ENCODE measurements at places on chromosomes 2 and 18.

DNA sequence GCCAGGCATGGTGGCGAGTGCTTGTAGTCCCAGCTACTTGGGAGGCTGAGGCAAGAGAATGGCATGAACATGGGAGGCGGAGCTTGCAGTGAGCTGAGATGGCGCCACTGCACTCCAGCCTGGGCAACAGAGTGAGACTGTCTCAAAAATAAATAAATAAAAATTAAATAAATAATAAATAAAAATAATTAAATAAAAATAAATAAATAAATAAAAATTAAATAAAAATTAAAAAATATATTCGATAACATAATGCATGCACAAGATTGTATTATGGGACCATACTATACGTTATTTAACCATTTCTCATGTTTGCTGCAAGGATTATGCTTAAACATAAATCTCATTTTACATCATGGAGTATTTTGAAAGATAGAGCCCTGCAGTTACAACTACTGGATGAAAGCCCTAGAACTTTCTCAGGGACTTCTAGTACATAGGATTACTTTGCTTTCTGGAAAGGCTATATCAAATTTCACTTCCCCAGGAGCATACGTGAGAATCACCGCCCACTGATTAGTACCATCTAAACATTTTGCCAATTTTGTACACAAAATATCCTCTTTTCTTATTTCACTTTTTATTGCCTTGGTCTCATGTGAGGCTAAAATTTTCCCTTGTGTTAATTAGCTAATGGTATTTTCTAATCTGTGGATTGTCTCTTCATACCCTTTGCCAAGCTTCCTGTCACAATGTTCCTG lies 234.3 kb upstream of the LYPD1 start:
- DNase-seq, result no peak

- peak; percentile 97 for DNase-seq
These were observed 24.0 kb upstream of the ITGB6 start for GRCh38 chr2:160224060-160224459.

DNA sequence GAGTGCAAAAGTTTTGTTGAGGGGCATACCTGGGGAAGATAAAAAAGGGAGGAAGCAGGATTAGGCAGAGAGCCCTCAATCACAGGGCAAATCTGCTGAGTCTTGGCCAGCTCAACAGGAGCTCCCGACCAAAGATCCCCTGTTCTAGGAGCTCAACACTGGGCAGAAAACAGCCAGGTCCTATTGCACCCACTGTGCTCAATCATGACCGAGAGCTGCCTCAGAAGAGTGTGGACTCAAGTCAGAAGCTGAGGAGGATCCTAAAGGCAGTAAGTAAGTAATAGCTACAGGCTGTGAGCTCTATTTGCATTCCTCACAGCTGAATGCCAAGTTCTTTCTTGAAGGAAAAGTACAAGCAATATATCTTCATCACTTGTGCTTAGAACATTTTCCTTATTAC lies 334.4 kb upstream of the NRP2 start:
- DNase-seq, result peak; percentile 4

DNA sequence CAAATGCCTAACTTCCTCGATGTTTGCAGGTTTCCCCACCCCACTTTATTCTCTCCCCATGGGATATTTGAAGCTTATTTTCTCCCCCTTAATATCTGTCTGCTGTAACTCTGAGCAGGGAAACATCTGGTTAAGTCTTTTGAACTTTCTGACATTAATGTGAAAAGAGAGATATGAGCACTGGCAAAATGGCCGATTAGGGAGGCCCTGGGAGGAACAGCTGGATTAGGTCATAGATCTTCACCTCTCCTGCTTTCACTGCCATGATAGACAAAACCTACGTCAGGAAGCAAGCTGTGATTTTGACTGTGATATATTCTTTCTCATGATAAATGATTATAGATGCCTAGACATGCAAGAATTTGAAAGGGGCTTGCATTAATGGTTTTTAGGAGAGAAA lies 43.6 kb downstream of the LYPD6B start:
- no peak for DNase-seq

GRCh38 chr18:5961097-5961827 lies 65.9 kb upstream of the TMEM200C start:
- no peak for DNase-seq

DNA sequence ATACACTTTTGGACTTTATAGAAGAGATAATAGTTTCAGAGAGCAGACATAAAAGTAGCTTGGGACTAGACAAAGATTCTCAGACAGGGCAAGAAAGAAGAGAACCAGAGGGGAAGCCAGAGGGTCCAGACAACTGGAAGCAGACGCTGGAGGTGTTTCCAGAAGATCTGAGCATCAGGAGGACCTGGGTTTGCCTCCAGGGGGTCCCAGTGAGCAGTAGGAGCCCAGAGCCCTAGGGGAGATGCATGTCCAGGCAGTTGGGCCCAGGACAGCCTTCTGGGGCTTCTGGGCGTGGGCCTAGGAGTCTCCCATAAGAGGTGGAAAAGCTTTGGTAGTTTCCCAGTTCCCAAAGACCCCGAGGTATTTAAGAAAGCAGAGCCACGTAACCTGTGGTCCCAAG lies 251.2 kb upstream of the ID2 start:
- DNase-seq, result no peak

GRCh38 chr2:70920367-70920715 lies 15.4 kb upstream of the ATP6V1B1 start:
- no peak for DNase-seq

DNA sequence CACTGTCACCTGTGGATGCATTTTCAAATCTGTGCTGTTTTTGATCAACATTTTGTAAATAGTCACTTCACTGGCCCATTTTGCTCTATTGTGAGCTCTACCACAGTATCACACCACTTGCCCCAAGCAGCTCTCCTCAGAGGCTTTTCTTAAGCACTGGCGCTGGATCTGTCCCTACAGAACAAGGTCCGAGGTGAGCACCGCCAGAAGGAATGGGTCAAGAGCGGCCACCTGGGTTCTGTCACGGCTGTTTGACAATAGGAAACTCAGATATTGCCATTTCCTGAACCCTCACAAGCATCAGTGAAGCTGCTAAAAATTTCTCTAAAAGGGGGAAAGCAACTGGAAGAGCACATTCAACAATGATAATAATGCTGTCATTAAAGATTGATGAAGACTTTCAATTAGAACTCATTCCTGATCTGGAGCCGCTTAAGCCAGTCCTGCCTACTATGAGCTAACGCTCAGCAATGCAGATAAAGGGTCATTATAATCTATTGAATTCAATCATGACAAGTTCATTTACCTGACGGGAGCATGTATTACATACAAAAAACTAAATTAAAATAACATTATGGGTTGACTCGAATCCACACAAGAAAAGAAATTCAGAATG lies 514.0 kb downstream of the GALR1 start:
- no peak for DNase-seq

- no peak for DNase-seq
These were observed 72.9 kb upstream of the APCDD1 start for GRCh38 chr18:10381516-10381915.

- DNase-seq, result no peak
These were observed 35.5 kb downstream of the ITGA6 start for GRCh38 chr2:172462849-172463381.

- DNase-seq, result no peak
These were observed 7.9 kb upstream of the CKAP2L start for GRCh38 chr2:112772322-112772721.

DNA sequence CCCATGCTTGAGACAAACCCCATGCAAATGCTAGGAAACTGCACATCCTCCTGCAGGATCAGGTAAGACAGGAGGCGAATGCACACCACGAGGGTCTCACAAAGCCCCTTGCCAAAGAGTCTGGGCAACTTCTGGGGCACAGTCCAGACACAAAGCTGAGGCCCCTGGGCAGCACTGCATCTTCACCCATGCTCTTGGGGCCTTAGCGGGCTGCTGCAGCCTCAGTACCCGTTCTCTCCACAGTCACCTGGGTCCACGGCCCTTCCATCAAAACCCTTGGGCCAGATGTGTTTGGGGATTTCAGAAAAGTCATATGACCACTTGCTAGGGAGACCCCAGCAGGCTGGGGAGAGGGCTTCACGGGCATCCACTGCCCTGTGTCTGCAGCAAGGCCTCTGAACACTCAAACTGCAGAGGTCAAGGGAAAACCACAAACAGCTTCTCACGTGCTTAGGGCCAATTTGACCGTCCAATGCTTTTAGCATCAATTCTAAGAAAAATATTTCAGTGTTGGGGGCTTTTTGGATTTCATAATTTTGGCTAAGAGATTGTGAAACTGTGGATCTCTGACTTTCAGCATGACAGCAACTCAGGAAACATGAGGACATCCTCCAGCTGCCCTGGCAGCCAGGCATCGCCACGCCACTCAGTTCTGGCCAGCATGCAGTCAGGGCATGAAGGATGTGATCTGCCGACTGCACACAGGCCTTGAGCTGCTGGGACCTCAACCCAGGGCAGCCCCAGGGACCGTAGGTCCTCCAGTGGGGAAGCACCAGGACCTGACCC lies 20.0 kb downstream of the PASK start:
- no peak for DNase-seq

- no peak for DNase-seq
These were observed 28.1 kb downstream of the CAVIN2 start for GRCh38 chr2:191818725-191819350.

DNA sequence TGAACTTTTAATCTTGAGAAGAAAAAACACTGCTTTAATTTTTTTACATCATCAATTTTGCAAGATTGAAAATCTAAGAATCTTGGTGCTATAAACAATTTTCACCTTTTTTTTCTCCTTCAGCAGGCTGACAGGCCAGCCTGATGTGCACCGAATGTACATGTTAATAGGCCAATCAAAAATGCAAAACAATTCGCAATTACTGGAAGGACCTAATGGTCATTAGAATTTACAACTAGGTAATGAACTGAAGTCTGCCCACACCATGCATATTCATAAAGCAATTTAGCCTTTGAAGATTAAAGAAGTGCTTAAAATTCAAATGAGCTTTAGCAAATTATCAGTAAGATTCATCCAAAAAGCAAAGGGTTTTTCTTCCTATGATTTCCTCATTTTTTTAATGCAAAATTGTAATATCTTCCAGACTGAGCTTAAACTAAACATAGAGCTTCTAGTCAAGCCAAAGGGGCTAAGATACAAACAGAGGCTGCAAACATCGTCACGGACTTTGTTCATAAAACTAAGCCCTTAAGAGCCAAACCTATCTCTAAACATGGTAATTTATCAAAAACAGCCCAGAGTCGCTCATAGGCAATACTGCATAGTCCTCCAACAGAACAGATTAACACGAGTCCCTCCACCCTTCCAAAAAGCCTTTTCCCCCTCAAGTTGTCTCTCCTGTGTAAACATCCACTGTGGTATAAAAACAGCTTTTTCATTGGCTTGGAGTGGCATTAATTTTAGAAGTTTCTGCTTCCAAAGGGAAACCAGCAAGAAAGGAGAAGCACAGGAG lies 18.4 kb downstream of the BCL11A start:
- no peak for DNase-seq

GRCh38 chr18:22523481-22523880 lies 105.8 kb upstream of the CTAGE1 start:
- no peak for DNase-seq

- DNase-seq, result no peak
These were observed 177.8 kb downstream of the BCL2 start for GRCh38 chr18:63141778-63142176.

DNA sequence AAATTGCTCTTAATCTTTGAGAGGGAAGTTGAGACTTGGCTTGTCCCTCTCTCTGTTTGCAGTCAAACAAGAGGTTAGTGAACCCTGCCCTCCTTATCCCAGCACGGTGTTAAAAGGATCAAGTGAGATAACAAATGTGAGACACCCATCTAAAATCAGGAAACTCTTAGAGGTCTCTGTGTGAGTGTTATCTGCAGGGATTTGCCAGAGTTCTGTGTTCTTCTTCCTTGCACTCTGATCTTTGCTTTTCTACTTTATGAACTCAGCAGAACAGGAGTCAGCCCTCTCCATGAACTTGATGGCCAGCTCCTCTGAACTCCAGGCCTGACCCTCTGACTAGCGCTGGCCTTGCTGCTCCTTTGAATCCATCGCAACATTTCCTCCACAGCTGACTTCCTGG lies 123.8 kb downstream of the NCKAP5 start:
- no peak for DNase-seq

GRCh38 chr2:175579646-175580045 lies 398.1 kb upstream of the ATP5MC3 start:
- no peak for DNase-seq

- no peak for DNase-seq
These were observed 293.9 kb downstream of the SATB2 start for GRCh38 chr2:199163613-199164458.

DNA sequence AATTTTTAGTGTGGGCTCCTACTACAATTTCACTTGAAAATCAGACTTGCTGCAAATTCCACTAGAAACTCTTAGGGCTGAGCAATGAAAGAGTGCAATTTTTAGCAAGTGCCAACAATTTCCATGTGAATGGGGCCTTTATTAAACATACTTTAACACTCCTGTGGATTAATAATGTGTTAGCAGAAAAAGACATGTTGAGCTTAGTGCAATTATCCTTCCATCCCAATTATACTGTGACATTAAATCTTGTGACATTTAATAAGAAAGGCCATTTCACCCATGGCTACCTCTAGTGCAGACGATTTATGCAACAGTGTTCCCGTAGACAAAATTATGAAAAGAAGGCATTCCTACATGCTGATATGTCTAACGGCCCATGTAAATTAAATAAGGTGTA lies 639.7 kb downstream of the STK39 start:
- no peak for DNase-seq

- DNase-seq, result no peak
These were observed 175.2 kb downstream of the METTL4 start for GRCh38 chr18:2396162-2396505.

DNA sequence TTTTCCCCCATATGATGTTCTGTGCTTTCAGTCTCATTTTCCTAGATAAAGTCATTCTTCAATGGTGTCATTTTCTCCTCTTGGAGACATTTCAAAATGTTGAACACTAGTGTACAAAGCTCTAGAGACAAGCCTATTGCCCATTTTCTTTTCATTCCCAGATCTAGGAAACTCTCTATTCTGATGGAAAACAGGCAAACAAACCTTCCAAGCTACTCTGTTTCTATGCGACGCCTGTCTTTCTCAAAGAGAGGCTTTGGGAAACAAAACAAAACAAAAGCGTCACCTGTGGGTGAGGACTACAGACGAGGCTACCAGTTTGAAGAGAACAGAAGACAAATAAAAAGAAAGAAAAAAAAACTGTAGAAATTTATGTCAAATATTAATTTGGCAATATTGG lies 311.0 kb downstream of the CBLN2 start:
- DNase-seq, result no peak

DNA sequence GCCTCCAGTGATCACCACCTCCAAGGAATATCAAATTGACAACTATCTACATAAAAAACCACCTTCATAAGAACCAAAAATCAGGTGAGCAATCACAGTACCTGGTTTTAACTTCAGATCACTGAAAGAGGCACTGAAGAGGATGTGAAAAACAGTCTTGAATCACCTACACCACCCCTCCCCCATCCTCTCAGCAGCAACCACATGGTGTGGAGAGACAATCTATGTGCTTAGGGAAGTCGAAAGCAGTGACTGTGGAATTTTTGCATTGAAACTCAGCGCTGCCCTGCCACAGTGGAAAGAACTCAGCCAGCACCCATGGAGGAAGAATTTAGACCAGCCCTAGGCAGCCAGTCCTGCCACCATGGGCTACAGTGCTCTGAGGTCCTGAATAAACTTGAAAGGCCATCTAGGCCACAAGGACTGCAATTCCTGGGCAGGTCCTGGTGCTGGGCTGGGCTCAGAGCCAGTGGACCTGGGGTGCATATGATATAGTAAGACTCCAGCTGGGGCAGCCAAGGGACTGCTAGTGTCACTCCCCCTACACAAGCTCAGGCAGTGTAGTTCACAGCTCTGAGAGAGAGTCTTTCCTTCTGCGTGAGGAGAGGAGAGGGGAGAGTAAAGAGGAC lies 75.6 kb downstream of the ATL2 start:
- DNase-seq, result no peak

Data from fibroblast of skin of right quadriceps (primary cell).